ENCODE measurements at places on chromosomes 16 and 17.

- DNase-seq: no peak
Observed at GRCh38 chr17:59627770-59628171, 8.1 kb downstream of the CLTC start.

DNA sequence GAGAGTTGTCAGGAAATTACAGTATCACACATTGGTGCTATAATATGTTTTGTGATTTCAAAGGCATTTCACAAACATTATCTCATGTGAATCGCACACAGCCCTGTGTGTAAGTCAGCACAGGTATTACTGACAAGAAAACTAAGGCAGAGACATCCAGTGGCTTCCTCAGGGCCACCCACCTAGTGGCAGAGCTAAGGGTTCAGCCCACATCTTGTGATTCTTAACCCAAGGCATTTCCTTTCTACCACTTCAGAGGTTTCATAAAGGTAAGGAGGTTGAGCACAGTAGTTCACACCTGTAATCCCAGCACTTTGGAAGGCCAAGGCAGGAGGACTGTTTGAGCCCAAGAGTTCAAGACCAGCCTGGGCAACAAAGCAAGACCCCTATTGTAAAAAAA, 58.2 kb downstream of the STX8 start:
- no peak for DNase-seq

DNA sequence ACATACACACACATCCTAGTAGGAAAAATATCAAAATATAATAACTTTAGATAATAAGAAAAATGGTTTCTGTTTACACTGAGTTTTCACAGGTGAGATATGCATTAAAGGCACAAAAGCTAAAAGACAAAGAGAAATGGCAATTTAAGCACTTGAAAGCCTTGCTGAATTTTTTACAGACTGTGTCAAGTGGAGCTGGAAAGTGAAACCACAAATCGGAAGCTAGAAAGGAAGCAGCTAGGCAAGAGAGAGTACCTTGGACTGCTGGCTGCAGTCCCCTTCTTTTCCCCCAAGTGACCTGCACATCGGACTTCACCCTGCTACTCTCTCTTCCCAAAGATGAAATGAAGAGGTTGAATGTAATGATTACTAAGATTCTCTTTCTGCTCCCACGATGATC, 135.1 kb downstream of the CDH13 start:
- DNase-seq: no peak

GRCh38 chr16:59510008-59510424, 775.9 kb upstream of the GOT2 start:
- no peak for DNase-seq

DNA sequence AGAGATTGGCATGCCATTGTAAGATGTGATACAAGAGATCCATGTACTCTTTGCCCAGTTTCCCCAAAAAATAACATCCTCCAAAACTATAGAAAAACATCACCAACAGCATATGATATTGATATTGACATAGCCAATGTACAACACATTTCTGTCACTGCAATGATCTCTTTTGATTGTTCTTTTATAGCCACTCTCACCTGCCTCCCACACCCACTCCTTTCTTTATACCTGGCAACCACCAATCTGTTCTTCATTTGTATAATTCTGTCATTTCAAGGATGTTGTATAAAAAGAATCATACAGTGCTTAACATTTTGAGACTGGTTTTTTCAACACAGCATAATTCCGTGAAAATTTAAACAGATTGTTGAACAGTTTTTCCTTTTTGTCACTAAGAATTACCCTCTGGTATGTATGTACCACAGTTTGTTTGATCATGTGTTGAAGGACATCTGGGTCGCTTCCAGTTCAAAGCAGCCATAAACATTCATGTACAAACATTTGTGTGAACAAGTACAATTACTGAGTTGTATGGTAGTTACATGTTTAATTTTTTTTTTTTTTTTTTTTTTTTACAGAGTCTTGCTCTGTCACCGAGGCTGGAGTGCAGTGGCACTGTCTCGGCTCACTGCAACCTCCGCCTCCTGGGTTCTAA, 9.9 kb downstream of the KRTAP9-1 start:
- no peak for DNase-seq

DNA sequence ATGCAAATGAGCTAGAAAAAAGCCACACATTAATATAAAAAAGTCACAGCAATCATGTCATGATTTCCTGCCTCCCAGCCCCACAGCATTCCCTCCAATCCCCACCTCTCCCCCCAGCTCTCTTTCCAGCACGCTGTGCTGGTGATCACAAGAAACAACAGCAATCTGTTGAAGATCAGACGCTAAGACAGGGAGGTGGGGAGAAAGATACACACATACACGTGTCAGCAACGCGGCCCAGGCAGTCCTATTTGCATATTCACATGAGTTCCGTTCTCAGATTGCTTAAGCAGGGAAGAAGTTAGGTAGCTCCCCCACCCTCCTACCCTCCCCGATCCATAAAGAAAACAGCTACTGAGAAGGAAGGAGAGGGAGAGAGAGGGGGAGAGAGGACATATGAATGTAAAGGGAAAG, 405.5 kb upstream of the PSMD7 start:
- DNase-seq: no peak

All from stimulated activated CD8-positive, alpha-beta memory T cell treated with anti-CD3 and anti-CD28 coated beads, Interleukin-7, amount 100 ng/mL, for 48 hours (primary cell).